Pancreas (tissue), 10 donors: ENCODE measurements at places on chromosomes 3 and 15. TPM values are rescaled to one million over a fixed set of nuclear protein-coding genes. Genes with fewer than 3 reads are reported as not detected.
A peak's percentile ranks its signal among the peaks of the same experiment; 100 is the strongest.

MNS1 gene
- 1.1 TPM for total RNA-seq

DPPA2 gene
- not detected for total RNA-seq

GPR176 gene
- total RNA-seq = 0.16 TPM

POPDC2 gene
- 1.1 TPM for total RNA-seq

TRAK1 gene
- 14.0 TPM for total RNA-seq

DNA sequence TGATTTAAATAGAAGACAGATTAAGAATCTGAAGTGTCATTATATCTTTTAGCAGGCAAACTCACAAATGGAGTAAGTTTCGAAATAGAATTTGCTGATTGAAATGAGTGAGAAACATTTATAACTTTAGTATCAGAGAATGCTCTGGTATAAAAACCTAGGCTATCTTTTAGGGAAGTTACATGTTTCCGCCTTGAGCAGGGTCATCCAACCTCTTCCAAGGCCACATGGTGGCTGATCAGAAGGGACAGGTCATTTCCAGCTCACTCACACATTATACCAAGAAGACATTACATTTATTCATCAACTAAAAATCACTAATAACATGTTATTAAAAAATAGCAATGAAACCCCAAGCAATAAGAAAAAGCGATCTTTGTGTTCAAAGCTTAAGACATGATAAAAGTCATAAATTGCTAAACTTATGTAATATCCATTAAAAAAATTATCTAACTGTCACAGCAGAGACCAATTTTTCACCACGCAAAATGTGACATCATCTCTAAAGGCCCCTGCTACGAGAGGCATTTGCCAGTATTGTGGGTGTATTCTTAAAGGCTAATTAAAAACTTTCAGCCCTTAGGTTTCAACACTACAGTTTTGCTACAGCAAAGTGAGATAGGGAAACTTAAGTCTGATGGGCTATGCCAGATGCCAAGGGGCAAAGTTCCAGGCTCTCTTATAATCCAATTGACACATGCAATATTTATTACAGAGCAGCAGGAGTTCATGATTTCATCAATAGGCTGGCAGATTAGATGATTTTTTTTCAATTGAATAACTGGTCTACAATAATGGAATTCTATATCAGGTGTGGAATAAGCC is 240.4 kb upstream of the TBL1XR1 start:
- H3K4me3 ChIP-seq = no peak overlapping the region
- DNase-seq = no peak
- no peaks in the 10 kb centered on the region for H3K4me1 ChIP-seq
- H3K27me3 ChIP-seq = no peaks in the 10 kb centered on the region

GRCh38 chr15:51281368-51281967 is 56.9 kb downstream of the CYP19A1 start:
- H3K27ac ChIP-seq = no peak overlapping the region
- no peaks in the 10 kb centered on the region for H3K27me3 ChIP-seq
- no peaks in the 10 kb centered on the region for H3K4me1 ChIP-seq
- no peak overlapping the region for H3K4me3 ChIP-seq
- peak; percentile 74 for DNase-seq

DNA sequence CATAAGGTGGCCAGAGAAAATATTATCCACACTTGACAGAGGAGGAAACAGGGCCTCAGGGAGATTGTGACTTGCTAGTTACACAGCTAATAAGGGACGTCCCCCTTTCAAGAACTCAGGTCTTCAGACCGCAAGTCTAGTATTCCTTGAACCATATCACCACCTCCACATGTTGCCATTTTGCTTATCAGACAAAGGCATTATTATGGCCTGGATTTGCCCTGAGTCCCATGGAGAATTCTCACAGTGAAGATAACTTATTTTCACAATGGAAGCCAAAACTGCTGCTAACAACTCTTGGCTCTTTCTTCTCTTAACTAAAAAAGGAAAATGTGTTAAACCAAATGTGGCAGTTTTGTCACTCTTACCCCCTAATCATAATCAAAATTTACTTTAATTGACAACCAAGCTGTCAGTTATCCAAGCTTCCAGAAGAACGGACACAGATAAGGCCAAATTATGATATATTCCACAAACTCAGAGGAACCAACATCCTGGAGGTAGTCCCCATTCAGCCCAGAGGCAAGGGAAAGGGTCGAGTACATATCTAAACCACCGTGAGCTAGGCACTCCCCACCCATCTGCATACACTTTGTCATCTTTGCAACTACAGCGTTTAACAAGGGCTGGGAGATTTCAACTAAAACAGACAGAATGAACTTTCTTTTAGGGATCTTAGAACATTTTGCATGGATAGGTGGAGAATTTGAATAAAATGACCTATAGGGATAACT is 63.6 kb upstream of the THBS1 start:
- no peak overlapping the region for H3K4me3 ChIP-seq
- DNase-seq = no peak
- H3K4me1 ChIP-seq = no peaks in the 10 kb centered on the region
- no peak overlapping the region for H3K27ac ChIP-seq
- H3K36me3 ChIP-seq = no peaks in the 10 kb centered on the region
- H3K27me3 ChIP-seq = no peaks in the 10 kb centered on the region

DNA sequence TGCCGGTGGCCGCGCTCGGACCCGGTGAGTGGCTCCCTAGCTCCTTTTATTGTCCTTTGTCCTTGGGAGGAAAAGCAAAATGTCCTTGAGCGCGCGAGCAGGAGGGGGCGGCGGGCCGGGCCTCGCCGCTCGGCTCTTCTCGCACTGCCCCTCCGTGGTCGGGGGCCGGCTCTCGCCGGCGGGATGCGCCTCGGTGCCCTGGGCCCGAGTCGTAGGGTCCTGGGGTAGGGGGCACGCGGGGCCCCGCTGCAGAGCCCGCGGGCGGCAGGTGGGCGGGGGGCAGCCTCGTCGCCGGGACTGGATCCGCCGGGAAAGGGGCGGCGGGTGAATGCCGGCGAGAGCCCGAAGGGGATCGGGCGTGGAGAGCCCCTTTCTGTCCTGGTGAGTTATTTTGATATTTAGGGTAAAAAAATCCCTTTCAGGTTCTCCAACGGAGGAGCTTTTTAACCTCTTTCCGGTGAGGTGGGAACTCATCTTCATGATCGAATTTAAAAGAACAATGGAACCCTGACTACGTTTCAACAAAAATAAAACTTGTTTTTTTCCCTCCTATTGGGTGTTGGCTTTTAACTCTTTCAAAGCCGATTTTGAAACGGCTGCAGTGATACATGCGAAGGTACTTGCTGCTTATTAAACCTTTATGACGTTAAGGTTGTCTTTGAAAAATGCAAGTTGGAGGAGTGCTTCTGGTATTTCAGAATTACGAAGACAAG is 16.8 kb upstream of the CHD2 start:
- peak overlapping the region; percentile 83 for H3K4me3 ChIP-seq
- no peaks in the 10 kb centered on the region for H3K27me3 ChIP-seq
- H3K27ac ChIP-seq = peak overlapping the region; percentile 100
- peaks cover 37% of the 10 kb centered on the region for H3K4me1 ChIP-seq
- peak; percentile 81 for DNase-seq
- no peaks in the 10 kb centered on the region for H3K36me3 ChIP-seq

DNA sequence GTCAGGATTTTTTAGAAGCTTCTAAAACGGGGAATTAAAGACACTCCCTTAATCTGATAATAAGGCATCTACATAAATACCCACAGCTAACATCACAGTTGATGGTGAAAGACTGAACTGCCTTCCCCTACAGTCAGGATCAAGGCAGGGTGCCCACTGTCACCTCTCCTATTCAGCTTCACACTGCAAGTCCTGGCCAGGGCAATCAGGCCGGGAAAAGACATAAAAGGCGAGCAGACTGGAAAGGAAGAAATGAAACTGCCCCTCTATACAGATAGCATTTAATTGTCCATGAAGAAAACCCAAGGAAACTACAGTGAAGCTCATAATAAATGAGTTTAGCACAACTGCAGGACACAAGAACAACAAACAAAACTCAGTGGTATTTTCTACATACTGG is 61.7 kb downstream of the HERC2 start:
- H3K27me3 ChIP-seq = no peaks in the 10 kb centered on the region
- no peak overlapping the region for H3K27ac ChIP-seq
- H3K4me3 ChIP-seq = no peak overlapping the region
- no peaks in the 10 kb centered on the region for H3K4me1 ChIP-seq
- H3K36me3 ChIP-seq = peaks cover 6% of the 10 kb centered on the region

DNA sequence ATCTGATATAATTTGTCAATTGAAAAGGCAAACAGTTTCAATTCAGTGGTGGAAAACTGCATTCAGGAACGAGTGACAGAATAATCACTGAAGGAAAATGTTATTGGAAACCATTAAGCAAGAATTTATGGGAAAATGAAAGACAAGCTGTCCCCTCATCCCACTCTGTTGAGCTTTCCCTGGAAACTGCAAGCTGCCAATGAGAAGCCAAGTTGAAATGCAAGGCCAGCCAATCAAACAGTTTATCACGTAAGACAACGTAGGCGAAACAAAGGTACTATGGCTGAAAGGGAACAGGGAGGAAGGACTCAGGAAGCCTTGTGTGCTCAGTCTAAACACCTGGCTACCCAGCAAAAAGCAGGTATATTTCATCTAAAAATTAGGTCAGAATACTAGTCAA is 187.9 kb upstream of the ATP10A start:
- H3K27me3 ChIP-seq = no peaks in the 10 kb centered on the region
- H3K36me3 ChIP-seq = no peaks in the 10 kb centered on the region
- no peak overlapping the region for H3K4me3 ChIP-seq

DNA sequence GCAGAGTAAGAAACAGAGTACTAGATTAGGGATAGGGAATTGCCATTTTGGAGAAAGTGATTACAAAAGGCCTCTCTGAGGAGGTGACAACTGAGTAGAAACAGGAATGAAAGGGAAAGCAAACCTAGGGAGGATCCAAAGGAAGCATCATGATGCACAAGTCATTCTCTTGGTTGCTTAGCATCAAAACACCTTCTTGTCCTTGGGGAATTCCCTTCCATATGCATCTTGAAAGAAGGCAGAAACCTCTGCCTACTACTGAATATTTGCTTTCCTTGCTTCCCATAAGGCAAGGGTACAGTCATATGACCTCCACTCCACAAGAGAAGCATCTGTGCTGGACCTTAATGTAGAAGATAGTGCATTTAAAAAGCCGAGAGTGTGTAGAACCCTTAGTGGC is 24.1 kb downstream of the GABPB1 start:
- H3K27ac ChIP-seq = no peak overlapping the region
- H3K27me3 ChIP-seq = no peaks in the 10 kb centered on the region
- DNase-seq = no peak
- no peaks in the 10 kb centered on the region for H3K36me3 ChIP-seq
- no peak overlapping the region for H3K4me3 ChIP-seq

- H3K27ac ChIP-seq = no peak overlapping the region
- no peaks in the 10 kb centered on the region for H3K27me3 ChIP-seq
- DNase-seq = peak; percentile 45
- H3K4me3 ChIP-seq = no peak overlapping the region
Measured at GRCh38 chr3:39378957-39379777, 4.0 kb upstream of the SLC25A38 start.
